ENCODE measurements at places on chromosomes 16 and 17.

GRCh38 chr17:72479113-72479512, 358.3 kb downstream of the SOX9 start:
- DNase-seq: no peak

DNA sequence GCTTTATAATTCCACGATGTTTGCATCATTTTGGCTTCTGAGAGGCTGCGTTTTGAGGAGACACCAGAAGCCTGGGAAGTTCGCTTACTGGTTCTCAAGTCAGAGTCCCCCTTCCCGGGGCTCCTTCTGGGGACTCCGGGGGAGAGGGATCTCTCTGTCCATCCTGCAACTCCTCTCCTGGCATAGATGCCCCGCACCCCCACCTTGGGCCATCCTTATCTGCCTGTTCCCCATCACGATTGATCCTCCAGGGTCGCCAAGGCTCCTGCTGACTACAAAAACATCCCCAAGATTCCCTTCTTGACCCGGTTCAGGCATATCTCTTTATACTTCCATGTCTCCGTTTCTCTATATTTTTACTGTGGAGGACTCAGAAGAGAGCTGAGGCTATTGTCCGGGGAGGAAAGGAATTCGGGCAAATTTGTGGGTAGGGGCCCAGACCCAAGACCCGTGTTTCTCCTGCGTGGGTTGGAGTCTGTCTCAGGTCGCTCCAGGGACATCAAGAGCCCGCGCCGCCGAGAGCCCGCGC, 18.4 kb upstream of the HOXB13 start:
- DNase-seq: no peak

- DNase-seq: peak; percentile 43
These were observed 428 bp upstream of the ANTKMT start for GRCh38 chr16:720447-720989.

DNA sequence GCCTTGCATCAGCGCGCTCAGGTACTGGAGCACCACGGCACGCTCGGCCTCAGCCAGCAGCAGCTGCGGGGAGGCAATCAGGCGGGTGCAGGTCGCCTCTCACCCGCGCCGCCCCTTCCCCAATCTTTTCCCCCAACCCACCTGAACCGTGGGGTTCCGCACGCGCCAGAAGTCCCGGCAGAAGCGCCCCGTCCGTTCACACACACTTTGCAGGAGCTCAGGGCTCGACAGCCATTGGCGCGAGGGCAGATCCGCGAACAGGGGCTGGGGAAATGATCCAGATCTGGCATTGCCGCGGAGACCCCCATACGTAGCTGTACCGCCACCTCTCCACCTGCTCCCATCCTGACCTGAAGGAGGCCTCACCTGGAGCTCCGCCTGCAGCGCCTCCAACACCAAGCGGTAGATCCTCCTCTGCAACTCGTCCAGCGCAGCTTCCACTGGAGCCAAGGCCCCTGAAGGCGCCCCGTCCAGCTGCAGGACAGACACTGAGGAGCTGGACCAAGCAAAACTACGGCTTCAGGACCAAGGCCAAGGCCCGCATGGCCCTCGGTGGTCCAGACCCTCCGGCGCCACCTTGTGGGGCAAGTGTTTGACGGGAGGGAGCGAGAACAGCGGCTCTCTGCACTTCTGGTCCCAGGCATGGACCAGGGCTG, 1.4 kb upstream of the MATCAP1 start:
- DNase-seq: peak; percentile 89

GRCh38 chr16:89374393-89374960, 115.9 kb downstream of the ANKRD11 start:
- DNase-seq: peak; percentile 74

GRCh38 chr17:73856556-73856955, 212.3 kb upstream of the SDK2 start:
- no peak for DNase-seq

- DNase-seq: no peak
These were observed 174.0 kb downstream of the VPS53 start for GRCh38 chr17:540631-541030.

- DNase-seq: peak; percentile 53
These were observed at the start of gene ROGDI for GRCh38 chr16:4801962-4802658. Gene ROGDI, minus strand, starts transcription at chr16:4802633. Its CDS starts 62 bp downstream, at chr16:4802571.

- no peak for DNase-seq
These were observed 5.5 kb downstream of the IGFBP4 start for GRCh38 chr17:40448639-40449261.

GRCh38 chr17:34117811-34118210, 137.3 kb upstream of the CCL2 start:
- no peak for DNase-seq

DNA sequence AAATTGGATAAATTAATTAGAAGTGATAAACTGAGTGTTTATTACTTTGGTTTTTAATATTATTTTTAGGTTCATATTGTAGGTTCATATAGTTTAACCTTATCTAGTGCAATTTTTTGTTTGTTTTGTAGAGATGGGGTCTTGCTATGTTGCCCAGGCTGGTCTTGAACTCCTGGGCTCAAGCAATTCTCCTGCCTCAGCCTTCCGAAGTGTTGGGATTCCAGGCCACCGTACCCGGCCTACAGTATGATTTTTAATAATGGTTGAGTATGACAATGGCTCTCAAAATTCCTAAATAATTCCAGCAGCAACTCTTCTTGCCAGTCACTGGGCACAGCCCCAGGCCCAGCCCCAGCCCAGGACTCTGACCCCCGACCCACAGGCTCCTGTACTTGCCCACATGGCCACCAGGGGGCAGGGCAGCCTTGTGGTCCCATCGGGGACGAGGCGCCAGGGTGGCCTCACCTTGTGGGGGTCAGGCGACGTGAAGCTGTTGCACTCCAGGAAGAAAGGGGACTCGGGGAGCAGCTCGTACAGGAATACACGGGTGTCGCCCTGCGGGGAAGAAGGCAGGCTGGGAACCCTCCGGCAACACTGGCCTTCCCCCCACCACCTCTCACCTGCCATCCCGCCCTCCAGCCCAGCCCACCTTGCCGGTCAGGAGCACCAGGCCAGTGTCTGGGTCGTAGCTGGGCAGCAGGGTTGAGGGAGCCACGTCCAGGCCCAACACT, 7.9 kb upstream of the PAM16 start:
- DNase-seq: no peak

- DNase-seq: no peak
These were observed 106.2 kb downstream of the BRIP1 start for GRCh38 chr17:61757168-61757567.

DNA sequence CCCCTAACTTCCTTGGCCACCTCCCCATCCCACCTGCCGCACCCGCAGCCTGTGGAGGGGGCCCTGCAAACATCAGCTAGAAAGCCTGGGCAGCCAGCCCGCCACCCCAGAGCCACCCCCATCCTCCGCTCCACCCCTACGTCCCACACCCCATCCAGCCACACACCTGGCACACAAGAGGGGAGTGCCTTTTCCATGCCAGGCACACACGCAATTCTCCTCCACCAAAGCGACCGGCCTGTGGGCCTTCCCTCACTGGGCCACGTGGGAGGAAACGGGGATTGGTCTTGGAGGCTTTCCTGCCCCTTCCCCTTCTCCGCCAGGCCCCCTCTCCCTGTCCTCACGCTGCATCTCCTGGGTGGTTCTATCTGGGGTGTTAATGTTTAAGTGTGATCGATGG, 48.7 kb upstream of the TNRC6C start:
- DNase-seq: no peak

- DNase-seq: peak; percentile 48
These were observed 36.7 kb downstream of the CMIP start for GRCh38 chr16:81481207-81481821.

- no peak for DNase-seq
These were observed 443.9 kb upstream of the CCL2 start for GRCh38 chr17:33811004-33811760.

DNA sequence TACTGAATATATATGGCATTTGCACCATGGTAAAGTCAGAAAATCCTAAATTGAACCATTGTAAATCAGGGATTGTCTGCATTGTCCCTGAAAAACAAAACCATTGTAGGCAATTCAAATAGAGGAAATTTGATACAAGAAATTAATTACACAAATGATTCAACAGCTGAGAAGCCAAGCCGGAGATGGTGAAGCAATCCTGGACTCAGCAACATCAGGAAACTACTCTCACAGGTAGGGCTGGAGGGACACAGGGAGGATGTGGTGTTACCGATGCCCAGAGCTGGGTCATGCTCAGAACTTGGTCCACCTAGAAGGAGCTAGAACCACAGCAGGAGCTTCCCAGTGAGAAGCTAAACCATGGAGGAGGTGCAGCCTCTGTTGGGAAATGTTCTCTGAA, 18.5 kb upstream of the SCNN1B start:
- no peak for DNase-seq

- DNase-seq: peak; percentile 53
These were observed at the start of gene ACSM3 for GRCh38 chr16:20763461-20764232. Gene ACSM3, plus strand, starts transcription at chr16:20764014. Its CDS starts 6,021 bp downstream, at chr16:20770035.

GRCh38 chr16:24801761-24802302, 43.9 kb upstream of the SLC5A11 start:
- no peak for DNase-seq

DNA sequence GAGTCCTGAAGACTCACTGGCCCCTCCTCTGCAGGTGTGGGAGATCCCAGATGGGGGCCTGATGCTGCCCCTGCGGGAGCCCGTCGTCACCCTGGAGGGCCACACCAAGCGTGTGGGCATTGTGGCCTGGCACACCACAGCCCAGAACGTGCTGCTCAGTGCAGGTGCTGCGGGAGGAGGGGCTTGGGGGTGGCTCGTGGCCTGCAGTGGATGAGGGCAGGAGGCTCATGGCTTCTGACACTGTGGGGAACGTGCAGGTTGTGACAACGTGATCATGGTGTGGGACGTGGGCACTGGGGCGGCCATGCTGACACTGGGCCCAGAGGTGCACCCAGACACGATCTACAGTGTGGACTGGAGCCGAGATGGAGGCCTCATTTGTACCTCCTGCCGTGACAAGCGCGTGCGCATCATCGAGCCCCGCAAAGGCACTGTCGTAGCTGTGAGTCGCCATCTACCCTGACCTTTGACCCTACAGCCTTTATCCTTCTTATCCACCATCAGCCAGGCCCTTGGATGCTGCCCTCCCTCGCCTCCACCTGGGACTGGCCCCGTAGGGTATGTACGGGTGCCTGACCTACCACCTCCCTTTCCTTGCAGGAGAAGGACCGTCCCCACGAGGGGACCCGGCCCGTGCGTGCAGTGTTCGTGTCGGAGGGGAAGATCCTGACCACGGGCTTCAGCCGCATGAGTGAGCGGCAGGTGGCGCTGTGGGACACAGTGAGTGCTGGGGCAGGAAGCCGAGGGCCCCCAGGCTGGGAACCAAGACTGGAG, 3.6 kb downstream of the CORO1A start:
- peak; percentile 24 for DNase-seq

GRCh38 chr17:81371910-81372760, 23.1 kb upstream of the BAHCC1 start:
- DNase-seq: no peak

DNA sequence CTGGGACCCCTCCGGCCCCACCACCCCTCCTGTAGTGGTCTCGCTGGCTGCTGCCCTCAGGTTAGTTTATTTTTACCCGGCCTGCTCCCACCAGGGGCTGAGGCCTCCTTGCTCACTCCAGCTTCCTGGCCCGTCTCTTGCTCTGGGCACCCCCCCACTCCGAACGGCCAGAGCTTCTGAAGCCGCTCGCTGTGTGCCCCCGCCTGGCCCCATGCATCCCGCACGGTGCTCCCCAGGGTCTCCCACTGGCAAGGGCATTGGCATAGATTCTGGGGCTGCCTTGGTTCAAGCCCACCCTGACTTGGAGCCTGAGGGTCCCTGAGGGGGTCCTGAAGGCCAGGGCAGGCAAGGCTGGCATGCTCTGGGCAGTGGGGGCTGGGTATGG, 186.4 kb downstream of the SEC14L1 start:
- no peak for DNase-seq

DNA sequence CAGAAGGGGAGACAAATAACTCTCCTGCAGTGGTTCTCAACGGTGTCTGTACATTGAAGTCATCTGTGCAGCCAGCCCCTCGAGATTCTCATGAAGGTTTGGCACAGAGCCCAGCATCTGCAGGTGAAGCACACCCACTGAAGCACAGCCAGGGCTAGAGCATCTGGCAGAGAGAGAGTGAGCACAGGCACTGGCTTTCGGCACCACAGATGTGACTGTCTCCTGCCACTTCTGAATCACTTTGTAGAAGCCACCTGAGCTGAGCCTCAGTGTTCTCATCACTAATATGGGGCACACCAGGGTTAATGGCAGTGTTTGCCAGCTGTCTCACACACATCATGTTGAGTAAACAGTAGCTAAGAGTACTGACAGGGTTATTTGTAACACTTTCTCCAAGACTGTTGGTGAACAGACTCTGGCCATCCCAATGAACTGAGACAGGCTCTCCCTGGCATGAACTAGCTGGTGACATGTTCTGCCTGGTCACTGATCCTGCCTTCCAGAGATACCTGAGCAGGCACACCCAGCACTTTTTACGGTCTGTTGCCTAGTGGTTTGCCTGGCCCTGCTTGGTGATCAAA, 10.9 kb downstream of the HSPB9 start:
- no peak for DNase-seq

DNA sequence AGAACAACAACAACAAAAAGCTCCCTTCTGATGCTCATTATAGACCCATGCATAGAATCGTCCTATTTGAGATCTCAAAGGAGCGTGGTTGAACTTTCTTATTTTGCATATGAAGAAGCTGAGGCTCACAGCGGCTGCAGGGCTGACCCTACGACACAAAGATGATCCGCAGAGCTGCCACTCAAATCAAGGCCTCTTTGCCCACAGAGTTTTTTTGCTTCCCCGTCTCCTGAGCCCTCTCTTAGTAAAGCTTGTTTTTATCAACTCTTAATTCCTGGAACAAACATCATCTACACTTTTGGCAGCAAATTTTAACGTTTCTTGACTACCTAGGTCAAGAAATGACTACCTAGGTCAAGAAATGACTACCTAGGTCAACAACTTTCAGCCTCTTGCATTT, 73.7 kb downstream of the C16orf95 start:
- no peak for DNase-seq

DNA sequence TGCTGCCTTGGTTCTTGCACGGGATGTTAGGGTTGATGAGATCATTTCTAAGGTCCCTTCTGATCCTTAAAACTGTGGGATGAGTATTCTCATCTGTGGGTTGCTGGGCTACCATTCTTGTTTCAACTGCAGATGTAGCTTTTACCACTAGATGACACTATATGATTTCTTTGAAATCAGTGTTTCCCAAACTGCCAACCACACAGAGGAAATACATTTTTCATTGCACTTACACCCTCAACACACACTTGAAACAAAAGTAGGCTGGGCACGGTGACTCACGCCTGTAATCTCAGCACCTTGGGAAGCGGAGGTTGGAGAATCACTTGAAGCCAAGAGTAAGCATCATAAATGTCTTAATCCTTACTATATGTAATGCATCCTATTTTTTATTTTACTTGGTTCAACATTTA, 15.3 kb downstream of the LCMT1 start:
- peak; percentile 78 for DNase-seq

DNA sequence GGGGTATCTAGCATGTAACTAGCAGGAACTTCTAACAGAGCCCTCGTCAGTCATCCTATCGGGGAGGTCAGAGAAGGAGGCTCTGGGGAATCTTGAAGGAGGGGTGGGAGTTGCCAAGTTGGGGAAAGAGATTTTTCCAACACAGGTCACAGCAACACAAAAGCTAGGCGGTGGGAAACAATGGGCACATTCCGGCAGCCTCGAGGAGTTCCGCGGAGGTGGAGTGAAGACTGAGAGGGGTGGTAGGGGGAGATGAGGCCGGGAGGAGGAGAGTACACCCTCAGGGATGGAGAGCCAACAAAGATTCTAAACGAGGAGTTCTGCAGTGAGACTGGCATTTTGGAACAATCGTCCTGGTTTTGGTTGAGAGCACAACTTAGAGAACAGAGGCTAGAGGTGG, 13.5 kb upstream of the CALB2 start:
- no peak for DNase-seq
